ENCODE measurements at places on chromosomes 11 and 22. TPM values are rescaled to one million over a fixed set of nuclear protein-coding genes. Genes with fewer than 3 reads are reported as not detected.
A peak's percentile ranks its signal among the peaks of the same experiment; 100 is the strongest.

DNA sequence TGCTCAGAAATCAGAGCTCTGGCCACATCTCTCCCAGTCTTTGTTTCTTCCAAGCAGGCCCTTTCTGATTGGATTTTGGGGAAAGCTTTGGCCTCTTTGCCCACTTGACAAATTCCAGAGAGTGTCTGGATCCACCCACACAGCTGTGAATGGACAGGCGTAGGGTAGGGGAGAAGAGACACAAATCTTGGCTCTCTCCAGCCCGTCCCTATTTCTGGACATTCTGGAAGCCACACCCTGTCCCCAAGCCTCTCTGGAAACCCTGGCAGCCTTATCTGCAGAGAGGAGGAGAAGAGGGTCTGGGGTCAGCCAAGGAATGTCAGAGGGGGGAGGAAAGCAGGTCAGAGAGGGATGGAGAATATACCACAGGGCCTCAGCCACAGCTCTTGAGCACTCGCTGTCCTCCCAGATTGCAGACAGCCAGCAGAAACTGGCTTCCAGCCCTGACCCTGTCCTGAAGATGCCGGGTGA lies 59.5 kb upstream of the WNT11 start:
- no peak for DNase-seq

DNA sequence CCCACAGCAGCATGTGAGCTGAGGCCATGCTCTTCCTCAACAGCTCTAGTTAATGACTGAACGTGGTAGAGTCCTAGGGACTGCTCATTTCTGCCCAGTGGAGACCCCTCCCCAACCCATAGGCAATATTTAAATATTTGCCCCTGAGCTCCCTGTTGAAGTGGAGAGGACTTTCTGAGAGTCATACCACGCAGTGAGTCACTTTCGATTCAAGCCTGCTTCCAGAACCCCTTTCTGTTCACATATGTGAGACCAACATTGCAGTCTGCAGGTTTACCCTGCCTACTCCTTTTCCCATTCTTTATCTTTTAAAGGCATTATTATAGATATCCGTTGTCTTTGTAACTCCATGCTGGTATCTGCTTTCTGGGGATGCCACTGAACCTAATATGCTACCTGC lies 946.3 kb downstream of the JRKL start:
- DNase-seq = no peak

DNA sequence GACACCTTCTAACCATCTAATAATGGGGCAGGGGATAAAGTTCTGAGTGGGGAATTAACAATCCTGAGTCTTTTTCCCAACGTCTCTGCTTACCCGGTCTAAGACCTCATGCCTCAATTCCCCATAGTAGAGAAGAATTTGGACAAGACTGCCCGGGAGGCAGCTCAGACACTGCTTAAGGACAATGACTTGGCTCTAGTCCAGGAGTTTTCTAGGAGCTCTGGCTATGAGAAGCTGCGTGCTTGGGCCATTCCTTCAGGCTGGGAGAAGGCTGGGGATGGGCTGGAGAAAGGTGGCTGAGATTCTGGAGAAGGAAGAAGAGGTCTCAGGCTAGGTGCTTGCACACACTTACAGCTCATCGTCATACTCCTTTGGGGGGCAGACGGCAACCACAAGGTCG lies 19.8 kb upstream of the ABCC8 start:
- DNase-seq = no peak

DNA sequence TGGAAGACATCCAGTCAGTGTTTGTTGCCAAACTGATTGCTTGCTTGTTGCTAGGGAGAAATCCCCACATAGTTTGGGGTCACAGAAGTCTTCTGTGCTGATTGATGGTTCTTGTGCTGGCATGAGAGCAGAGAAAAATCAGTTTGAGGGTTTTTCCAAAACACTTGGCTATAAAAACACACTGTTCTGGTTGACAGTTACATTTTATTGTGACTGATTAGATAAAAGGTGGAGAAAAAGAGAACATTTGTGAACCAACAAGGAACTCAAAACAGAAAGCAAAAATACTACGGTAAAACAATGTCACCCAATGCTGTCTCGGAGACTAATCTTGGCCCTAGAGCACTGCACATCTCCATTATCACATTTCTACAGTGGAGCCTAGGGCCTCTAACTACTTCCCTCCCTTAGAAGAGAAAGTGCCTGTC lies 14.4 kb upstream of the EIF4G2 start:
- DNase-seq = no peak

DNA sequence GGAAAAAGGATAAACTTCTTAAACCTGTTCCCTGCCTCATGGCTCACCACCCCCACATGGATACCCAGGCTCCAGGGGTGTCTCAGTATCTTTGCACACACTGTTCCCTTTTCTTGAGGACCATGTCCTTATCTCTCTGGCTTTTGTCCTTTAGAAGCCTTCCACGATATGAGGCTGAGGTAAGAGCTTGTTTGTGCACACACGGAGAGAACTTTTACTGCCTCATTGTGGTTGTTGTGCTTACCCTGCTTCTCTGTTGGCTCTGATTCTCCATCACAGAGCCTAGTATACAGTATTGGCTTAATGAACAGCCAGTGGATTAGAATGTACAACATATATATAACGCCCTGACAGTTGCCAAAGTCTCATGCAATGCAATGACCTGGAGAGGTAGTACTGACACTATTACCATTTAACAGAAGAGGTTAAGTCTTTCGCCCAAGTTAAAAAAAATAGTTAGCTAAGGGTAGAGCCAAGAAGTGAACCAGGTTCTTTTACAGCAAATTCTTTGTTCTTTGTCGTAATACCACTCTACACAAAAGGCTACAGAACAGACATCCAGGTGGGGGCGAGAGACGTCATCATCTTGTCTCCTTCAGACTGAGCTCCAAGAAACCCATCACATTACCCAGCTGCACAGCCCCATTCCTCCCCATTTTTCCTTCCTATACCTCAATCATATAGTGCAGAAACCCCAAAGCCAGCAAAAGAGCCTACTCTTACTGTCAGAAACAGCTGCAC lies 117.3 kb downstream of the PLEKHA7 start:
- no peak for DNase-seq

GRCh38 chr22:47369431-47370015 lies 607.1 kb downstream of the TBC1D22A start:
- DNase-seq = no peak

GRCh38 chr11:123103326-123103980 lies 41.5 kb upstream of the HSPA8 start:
- DNase-seq = no peak

DNA sequence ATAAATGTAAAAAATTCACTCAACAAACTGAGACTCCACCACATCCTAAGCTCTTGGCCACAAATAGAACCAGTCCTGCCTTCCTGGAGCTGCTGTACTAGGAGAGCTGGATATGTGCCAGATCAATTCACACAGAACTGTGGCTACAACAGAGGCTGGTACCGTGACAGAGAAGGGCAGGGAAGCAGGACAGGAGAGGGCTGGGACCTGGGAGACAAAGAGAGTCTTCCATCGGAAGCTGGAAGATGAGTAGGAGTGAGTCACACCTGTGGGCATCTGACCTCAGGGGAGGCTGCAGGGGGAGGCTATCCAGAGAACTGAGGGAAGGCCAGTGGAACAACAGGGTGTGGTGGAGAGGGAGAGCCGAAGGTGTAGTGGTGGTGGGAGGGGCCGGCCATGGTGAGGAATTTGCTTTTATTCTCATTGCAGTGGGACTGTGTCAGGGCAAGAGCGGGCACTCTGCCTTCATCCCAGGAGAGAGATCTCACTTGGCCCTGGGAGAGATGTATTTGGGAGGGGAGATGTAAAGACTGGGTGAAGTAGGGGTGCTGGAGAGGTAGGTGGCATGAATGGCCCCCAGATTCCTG lies 1.9 kb upstream of the LTBP3 start:
- no peak for DNase-seq

Gene CD3D
- not detected for total RNA-seq

Gene KDELR3
- total RNA-seq = not detected

Gene KCNC1
- total RNA-seq = 12.6 TPM

DNA sequence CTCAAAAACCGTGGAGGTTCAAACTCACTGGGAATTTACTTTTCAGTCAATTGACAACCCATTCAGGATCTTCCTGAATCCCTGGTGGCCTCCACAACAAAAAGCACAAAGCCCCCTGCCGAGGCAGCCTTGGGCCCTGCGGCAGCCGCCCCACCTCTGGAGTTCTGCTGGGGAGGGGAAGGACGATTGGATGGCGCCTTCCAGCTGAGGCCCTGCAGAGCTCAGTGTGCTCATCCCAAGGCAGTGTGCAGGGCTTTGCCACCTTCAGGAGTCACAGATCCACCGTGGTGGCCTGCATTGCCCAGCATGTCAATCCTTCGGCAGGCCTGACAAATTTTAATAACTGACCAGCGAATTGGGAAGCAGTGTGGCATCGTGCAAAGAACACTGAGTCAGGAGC lies 7.4 kb downstream of the ZFTA start:
- DNase-seq = peak; percentile 44

Gene PNPLA5
- not detected for total RNA-seq

Gene RASGRP2
- total RNA-seq = 2.9 TPM

Gene SLC36A4
- 33.1 TPM for total RNA-seq

- no peak for DNase-seq
These were observed 10.8 kb upstream of the CRKL start for GRCh38 chr22:20906387-20906767.

DNA sequence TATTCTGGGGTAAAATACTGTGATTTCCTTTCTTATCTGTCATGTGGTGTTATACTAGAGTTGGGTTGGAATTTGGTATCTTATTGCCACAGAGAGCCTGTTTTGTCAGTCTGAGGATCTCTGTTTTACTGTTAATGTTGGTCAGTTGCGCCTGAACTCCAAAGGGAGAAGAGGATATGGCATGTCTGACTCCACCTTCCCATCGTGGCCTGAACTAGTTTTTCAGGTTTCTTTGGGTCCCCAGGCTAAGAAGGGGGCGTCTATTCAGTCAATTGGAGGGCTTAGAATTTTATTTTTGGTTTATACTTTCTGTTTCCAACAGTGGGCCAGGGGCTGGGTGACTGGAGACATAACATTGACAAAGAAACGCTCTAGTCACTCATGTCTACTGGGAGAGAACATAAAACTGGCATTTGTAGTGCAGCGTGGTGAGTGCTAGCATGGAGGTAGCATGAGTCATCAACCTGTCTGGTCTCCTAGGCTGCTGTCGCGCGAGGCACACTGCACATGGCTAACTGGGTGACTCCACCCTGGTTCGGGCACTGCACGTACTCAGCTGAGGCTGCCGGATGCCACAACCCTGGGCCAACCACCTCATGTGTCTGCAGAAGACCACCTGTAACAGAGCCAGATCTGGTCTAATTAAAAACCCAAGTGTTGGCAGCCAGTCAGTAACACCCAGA lies 120.1 kb upstream of the OR9Q1 start:
- no peak for DNase-seq
